HEK293T (cell line): ENCODE measurements at places on chromosomes 11 and 22.

GRCh38 chr11:92954003-92954402 is 15.4 kb upstream of the MTNR1B start:
- no peak for DNase-seq

DNA sequence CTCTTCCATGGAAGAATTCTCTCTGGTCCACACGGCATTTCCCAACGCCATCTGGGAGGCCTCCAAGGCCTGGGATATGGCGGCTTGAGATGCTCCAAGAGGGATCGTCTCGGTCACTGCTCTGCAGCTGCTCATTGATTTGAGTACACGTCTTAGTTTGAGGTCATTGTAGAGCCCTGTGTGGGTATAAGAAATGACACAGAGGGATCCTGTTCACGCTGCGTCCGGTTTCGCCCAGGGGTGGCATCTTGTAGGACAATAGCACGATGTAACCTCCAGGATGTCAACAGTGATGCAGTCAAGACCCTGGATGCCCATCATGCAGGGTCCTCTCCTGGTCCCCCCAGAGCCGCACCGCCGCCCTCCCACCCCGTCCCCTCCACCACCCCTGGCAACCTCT is 564.6 kb downstream of the BRD1 start:
- no peak for DNase-seq

GRCh38 chr11:44765026-44765595 is 38.3 kb downstream of the TSPAN18 start:
- no peak for DNase-seq

DNA sequence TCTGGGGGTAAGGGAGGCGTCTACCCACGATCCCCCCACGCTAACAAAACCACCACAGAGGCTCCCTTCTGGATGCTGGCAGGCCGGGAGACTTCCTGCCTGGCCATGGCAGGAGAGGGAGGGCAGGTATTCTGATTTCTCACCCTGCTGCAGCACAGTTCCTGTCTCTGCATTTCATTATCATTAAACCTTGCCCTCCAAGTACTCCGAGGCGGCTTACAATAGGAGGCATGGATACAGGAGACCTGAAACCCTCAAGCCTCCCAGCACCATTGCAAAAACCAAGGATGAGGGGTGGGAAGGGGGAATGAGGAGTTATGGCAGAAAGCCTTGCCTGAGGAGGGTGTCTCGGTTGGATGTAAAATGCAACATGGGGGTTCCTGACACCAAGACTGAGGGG is 44.1 kb upstream of the MN1 start:
- DNase-seq, result no peak

- DNase-seq, result no peak
Observed at GRCh38 chr22:42247596-42247995, 22.9 kb downstream of the TCF20 start.

GRCh38 chr11:102280245-102280833 is 36.9 kb upstream of the BIRC3 start:
- peak; percentile 25 for DNase-seq

- DNase-seq, result no peak
Observed at GRCh38 chr11:126475014-126475991, 119.8 kb downstream of the ST3GAL4 start.

GRCh38 chr11:44781655-44782054 is 54.9 kb downstream of the TSPAN18 start:
- DNase-seq, result no peak

- no peak for DNase-seq
Observed at GRCh38 chr11:6077723-6078122, 29.8 kb upstream of the OR56B4 start.

DNA sequence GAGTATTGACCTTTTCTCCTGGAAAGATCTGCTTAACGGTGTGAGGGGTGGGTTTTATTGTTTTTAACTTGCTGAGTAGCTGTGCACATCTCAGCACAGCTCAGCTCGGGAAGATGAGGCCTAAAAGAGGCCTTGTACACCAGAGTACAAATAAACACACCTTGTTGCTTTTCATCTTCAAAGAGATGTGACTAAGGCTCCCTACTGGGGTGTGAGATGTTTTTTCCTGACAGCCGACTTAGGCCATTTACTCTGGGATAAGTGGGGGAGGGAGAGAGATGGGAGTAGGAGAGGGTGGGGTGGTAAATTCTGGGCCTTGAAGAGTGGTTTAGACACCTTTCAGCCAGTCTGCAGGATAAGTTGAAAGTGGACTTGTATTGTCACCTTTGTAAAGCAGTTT is 2.9 kb downstream of the LDLRAD3 start:
- DNase-seq, result no peak

DNA sequence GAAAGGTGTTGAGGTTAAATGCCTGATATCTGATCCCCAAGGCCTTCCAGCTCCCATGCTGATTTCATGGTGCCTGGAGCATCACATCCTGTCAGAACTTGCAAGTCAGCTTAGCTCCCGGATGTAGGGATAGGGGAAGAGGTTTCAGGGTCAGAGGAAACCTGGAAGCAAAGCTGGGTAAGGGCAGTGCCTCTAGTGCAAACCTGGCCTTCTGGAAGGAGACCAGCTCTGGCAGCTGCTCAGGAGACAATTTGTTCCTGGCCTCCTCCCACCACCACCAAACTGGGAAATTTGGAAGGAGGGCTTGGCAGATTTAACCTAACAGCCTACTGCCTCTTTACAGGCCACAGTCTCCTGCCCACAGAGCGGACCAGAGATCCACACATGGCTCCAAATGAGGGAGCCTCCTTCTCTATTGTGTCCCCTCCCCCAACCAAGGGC is 9.2 kb upstream of the TSKU start:
- DNase-seq, result no peak

- DNase-seq, result no peak
Observed at GRCh38 chr11:91261513-91261912, 963.1 kb upstream of the FAT3 start.

DNA sequence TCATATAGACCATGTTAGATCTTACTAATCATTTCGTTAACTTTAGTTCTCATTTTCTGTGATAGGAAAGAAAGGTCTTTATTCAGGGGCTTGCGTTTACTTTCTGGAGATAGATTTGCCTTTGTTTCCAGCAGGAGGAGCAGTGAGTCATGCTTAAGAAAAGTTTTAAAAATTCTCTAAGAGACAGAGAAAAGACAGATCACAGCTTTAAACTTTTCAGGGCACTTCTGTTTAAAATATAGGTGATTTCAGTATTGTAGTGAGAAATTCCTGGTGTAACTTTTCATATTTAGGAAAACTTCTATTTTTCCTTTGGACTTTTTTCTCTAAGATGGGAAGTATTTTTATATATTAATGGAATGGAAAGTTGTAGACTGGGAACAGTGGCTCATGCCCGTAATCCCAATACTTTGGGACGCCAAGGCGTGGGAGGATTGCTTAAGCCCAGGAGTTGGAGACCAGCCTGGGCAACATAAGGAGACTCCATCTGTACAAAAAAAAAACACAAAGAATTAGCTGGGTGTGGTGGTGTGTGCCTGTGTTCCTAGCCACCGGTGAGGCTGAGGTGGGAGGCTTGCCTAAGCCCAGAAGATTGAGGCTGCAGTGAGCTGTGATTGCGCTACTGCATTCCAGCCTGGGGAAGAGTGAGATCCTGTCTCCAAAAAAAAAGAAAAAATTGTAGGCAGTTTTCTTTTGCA is 60.3 kb downstream of the ATXN10 start:
- no peak for DNase-seq

DNA sequence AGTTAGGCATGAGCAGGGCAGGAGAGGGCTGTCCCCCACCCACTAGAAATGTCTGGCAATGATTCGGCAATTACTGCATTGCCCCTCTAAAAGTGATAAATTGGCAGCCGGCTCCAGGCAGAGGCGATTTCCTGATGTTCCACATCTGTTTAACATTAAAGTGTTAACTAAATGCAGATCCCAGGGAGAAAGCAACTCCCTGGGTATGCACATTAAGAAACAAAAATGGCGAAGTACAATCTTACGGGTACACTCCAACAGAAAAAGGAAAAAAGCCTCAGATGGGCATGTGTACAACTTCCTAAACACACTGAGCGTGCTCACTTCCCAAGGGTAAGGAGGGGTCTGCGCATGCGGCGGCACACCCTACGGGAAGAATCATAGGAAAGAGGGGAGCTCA is 314.4 kb downstream of the CASP12 start:
- DNase-seq, result no peak

- DNase-seq, result no peak
Observed at GRCh38 chr22:21738081-21738480, 2.5 kb upstream of the YPEL1 start.
